Urinary bladder (tissue), 4 donors: ENCODE measurements at places on chromosomes 2 and 18. TPM values are rescaled to one million over a fixed set of nuclear protein-coding genes. Genes with fewer than 3 reads are reported as not detected.

The LDLRAD4 gene
- polyA plus RNA-seq = 13.8 TPM

The KCNS3 gene
- polyA plus RNA-seq = 7.7 TPM

- no peak for DNase-seq
These were observed 24.6 kb downstream of the SOWAHC start for GRCh38 chr2:109638795-109639194.

DNA sequence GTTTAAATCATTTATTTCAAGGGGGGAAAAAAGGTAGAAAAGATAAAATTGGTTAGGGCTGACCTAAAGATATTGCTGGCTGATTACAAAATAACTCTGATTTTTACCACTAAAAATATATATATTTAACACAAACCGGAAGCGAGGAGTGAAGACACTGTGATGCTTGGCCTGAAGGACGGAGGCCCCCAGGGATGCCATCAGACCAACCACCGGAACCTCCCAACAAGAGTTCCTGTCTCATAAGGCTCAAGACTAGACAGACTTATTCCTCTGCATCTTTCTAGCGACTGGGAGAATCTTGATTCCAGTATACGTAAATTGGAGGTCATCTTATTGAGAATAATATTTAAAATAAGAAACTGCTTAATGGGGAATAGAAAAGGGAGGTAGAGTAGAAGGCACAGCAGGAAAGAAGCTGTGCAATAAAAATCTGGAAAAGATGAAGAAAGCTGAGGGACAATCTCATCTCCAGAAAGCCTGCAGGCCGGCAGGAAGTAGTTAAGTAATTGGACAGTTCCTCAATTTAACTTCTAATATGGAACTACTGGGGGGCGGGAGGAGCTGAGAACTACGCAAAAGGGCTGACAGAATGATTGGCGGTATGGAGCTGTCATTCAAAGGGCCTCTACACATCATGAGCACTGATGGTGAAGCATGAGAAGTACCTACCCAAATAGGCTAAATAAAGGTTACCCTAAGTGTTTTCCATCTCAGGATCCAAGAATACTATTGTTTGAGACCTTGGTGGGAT lies 91.1 kb downstream of the DTNB start:
- no peak for DNase-seq

DNA sequence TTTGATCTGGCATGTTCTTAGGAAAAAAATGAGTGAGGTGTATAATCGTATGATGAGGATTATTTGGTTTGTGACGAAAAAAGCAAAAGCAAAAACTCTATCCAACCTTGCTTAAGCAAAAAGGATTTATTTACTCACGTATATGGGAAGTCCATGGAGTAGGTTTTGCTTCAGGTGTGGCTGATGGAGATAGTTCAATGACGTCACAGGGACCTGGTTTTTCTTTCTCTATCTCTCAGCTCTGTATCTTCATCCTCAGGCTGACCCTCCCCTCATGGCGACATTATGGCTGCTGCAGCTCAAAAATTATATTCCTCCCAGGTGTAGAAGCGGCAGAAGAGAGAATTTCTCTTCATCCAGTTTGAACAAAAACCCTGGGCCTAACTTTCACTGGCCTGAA lies 8.9 kb downstream of the TMSB10 start:
- no peak for DNase-seq
